ENCODE measurements at places on chromosomes 7 and 10.

DNA sequence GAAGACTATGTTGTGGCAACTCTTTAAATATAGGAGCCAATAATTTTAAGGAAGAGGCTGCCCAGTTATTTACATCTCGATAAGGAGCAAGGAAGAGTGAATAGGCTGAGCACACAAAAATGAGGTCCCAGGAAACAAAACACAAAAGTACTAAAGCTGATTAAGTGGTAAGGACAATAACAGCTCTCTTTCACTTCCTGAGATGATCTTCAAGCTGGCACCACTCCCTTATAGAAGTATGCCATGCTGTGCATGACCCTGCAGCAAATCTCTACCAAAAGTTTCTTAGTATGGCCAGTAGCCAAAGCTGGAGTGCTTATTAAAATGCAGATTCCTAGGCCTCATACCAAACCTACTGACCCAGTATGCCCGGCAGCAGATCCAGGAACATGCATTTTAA lies 39.7 kb downstream of the CADPS2 start:
- no peak for DNase-seq

GRCh38 chr10:47404446-47404845 lies 20.4 kb upstream of the ZNF488 start:
- no peak for DNase-seq

DNA sequence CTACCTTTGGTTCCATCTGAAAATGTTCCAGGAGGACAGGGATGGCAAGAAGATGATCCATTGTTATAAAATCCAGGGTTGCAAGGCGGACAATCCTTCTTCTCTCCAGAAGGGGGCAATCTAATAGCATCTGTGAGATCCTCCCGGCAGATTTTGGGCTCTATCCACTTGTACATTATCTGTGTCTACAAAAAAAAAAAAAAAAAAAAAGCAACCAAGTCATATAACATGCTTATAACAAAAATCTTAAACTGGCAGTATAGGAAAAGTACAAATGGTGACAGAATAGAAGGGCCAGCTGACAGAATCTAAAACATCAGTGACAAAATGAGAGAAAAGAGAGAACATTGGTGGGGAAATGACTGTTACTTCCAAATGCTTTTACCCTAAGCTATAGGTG lies 132.7 kb downstream of the ELAPOR2 start:
- DNase-seq = peak; percentile 58

DNA sequence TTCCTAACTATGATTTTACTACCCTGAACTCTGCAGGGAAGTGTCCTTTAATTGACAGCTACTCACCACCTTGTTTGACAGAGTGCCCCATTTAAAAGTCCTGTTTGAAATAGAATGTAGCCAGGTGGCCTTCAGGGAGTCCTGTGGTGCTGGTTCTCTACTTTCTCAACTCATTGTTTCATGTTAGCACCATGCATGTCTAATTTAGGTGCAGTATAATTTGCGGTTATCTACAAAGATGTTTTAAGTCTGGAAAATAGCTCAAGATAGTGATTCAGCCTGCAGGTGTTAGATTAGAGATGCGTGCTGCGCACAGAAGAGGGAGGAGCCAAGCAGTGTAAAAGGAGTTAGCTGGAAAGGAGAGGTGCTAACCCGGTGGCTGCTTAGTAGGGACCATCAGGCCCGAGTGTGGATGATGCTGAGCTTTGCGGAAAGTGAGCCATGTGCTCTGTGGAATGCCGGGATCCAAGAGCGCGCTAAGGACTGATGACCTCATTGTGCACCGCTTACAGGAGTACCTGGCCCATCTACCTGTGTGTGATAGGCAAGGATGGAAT lies 1.2 kb downstream of the CCM2 start:
- DNase-seq = no peak

- DNase-seq = peak; percentile 48
These were observed 23.2 kb upstream of the BTRC start for GRCh38 chr10:101330631-101331225.

DNA sequence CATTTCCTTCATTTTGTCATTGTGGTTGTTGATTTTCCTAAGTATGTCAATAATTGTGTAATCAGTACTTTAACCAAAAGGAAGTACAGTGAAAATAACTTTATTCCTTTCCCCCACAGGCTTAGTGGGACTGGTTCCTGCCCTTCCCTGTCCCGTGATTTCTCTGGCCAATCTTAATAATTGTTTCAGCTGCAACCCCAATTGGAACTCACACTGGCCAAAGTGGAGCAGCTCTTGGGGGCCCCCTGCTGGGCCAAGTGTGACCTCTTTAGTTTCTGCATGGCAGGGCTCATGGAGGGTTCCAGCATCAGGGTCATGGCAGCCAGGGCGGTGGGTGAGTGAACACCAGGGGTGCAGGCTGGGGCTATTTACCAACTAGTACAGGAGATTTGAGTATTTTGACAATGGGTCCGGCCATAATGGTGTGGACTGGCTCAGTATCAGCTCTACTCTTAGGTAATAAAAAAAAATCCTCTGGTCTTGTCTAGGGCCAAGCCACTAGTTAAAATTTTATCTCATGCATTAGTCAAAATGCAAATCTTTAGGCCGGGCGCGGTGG lies 31.7 kb downstream of the CYCS start:
- peak; percentile 81 for DNase-seq
